Stimulated activated CD8-positive, alpha-beta memory T cell treated with anti-CD3 and anti-CD28 coated beads, Interleukin-7, amount 100 ng/mL, for 1 hour (primary cell): ENCODE measurements at places on chromosomes 12 and 14.

DNA sequence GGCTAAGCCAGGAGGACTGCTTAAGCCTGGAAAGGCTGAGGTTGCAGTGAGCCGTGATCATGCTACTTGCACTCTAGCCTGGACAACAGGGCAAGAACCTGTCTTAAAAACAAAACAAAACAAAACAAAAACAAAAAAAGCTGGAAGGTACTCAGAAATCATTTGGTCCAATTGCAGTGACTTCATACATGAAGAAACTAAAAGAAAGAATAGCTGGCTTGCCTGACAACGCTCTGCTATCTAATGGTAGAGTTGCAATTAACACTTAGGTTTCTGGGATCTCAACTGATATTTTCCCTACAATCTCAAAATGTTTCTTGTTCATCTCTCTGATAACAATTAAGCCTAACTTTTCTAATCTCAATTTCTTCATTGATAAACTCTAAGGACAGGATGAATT, 13.7 kb downstream of the EEA1 start:
- DNase-seq: no peak

GRCh38 chr14:100615736-100616695, 28.8 kb upstream of the BEGAIN start:
- DNase-seq: no peak

GRCh38 chr12:26668847-26669246, 164.1 kb downstream of the ITPR2 start:
- DNase-seq: no peak

DNA sequence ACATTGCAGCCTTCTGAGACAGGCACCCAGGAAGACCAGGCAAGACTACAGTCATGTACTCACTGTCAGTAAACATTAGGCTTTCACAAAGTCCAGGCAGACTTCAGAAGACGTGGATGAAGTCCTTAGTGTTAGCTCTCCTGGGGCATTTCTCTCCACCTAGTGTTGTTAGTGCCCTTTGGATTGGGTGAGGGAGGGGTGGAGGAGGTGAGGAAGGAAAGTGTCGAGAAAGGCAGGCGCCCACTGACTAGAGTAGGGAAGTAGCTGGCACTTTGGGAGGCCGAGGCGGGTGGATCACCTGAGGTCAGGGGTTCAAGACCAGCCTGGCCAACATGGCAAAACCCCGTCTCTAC, 20.2 kb downstream of the TMEM229B start:
- no peak for DNase-seq

- no peak for DNase-seq
These were observed 7.9 kb downstream of the HMGA2 start for GRCh38 chr12:65832217-65832616.

DNA sequence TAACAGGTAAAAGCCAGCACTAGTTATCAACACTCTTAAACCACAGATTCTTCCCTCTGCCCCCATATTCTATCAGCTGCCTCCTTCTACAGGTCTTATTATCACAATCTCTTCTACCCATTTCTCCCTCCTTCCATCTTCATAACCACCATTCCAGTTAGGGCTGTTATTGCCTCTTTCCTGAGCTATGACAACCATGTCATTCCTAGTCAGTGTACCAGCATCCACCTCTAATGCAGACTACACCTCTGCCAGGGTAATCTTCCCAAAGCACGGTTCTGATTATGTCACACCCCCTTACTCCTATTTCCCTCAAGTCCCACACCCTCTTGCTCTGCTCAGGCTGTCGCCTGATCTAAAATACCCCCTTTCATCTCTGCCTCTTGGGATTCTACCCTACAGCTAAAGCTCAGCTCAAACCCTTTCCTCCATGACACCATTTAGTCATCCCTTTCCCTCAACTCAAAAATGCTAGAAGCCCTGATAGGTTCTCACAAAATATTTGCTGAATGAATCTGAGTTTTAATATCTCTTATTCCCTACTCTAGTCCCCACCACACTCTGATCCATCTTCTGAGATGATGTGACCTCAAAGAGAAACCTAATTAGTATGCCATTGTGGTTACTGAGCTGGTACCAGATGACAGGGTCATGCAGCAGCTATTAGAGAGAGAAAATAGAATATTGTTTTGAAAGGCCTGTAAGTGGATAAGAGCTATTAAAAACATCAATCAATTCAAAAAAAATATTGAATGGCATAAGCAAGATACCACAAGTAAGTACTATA, 11.7 kb downstream of the RACGAP1 start:
- DNase-seq: no peak

GRCh38 chr14:87805315-87805723, 187.7 kb downstream of the GALC start:
- DNase-seq: peak; percentile 15

DNA sequence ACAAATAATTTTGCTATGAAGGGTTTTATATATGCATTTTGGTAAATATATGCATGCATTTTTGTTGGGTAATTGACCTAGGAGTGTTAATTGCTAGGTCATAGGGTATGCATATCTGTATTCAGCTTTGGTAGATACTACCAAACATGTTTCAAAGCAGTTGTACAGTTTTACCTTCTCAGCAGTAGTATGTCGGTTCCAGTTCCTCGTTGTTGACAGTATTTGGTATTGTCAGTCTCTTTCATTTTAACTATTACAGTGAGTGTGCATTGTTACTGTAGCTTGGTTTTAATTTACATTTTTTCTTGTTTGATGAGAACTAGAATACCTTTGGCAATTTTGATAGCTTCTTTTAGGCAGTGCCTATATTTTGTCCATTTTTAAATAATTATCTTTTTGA, 98.9 kb downstream of the ARID2 start:
- no peak for DNase-seq

DNA sequence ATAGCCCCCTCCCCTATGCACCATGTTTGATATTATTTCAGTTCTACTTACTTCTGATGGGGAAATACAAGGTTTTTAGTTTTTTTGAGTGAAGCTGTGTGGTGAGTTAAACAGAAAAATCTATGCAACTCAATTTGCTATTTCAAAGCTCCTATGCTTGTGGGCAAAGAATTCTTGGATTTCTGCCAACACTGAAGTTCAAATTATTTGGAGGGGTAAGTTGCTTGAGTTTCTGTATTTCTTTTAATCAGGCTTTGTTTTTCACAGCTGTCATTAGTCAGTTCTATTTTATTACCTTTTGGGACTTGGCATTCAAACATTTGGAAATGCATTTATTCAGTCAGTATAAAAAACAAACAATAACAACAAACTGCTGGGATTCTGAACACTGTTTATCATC, 407.5 kb upstream of the MGAT4C start:
- no peak for DNase-seq

DNA sequence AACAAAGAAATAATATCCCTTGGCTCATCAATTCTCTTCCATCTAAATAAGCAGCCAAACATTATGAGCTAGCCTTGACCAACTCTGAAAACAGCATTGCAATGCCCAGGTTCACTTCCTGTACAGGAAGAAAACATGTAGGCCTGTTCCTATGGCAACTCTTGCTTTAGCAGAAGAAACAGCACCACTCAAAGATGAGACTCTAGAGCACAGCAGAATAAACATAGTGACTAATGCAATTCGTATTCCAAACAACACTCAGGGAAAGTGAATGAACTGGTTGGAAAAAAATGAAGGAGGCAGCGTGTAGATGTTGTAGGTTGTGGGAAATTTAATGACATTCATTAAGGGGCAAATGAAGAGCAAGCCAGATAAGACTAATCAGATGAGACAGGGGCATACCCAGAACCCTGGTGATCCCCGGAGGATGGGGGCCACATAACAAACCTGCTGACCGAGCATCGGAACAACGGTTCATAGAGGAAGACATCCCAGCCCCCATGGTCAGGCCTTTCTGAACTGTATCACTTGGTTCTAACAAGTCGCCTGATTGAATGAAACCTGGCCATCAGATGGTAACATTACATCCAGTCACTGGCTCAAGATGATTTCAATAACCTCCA, 9.0 kb downstream of the ARHGDIB start:
- DNase-seq: no peak

DNA sequence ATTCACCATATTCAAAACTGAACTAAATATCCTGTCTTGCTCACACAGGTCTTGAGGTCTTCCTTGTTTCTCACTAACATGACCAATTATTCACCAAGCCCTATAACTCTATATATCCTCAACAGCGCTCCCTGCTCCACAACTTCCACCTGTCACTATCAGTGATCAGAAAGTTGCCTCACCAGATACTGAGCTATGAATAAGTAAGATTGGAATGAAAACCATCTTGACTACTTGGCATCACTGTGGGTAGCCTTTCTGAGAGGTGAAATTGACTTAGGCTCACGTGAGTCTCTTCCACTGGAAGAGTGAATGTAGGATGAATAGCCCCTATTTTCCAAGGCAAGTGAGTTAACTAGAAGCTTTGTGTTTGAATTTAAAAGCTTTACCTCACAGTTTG, 167.1 kb downstream of the PIK3C2G start:
- DNase-seq: no peak

GRCh38 chr12:124771462-124772288, 92.0 kb downstream of the SCARB1 start:
- peak; percentile 64 for DNase-seq

GRCh38 chr14:85186082-85186481, 343.9 kb upstream of the FLRT2 start:
- no peak for DNase-seq

GRCh38 chr14:100810861-100811461, 15.0 kb upstream of the MEG3 start:
- DNase-seq: no peak

- peak; percentile 33 for DNase-seq
These were observed 947 bp downstream of the AEBP2 start for GRCh38 chr12:19440019-19440858.

DNA sequence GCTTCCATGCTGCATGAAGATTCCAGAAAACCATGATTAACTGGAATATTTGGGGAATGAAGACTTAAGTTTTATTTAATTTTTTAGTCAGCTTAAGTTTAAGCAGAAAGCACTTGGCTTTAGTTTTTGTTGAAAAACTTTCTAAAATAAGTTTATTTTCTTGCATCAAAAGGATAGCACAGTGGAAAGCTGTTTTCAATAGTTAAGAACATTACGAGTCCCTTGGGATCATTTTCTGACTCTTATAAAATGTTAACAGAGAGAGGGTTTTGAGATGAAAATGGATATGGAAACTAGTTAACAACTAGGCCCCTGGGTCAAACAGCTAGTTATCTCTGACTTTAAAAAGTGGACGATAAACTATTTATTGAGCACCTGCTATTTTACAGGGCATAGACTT, 181.9 kb upstream of the SLC38A2 start:
- DNase-seq: no peak

- no peak for DNase-seq
These were observed 52.2 kb downstream of the KRT80 start for GRCh38 chr12:52139579-52140062.

DNA sequence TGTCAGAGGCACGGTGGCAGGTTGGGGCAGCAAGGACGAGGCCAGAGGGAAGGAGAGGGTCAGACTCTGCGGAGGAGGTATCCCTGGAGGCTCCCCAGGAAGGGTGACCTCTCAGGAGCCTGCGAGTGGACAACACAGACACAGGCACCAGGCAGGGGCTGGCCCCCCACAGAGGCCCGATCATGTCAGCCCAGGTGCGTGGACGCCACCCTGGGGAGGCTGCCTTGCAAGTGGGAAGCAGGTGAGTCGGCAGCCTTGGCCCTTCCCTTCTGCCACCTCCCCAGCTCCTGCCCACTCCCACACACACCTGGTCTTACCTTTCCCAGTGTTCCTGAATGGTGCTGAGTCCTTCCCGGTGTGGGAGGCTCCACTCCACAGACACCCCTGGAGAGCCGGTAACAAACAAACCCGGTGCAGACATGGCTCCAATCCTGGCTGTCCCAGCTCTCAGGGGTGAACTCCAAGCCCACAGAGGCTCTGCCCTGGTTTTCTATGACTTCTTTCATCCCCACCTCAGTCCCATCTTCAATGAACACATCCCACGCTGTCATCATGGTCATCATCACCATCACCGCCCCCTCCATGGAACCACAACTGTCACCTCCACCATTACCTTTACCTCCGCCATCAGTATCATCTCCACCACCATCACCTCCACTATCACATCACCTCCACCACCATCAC, 5.2 kb downstream of the ZBTB42 start:
- DNase-seq: no peak

DNA sequence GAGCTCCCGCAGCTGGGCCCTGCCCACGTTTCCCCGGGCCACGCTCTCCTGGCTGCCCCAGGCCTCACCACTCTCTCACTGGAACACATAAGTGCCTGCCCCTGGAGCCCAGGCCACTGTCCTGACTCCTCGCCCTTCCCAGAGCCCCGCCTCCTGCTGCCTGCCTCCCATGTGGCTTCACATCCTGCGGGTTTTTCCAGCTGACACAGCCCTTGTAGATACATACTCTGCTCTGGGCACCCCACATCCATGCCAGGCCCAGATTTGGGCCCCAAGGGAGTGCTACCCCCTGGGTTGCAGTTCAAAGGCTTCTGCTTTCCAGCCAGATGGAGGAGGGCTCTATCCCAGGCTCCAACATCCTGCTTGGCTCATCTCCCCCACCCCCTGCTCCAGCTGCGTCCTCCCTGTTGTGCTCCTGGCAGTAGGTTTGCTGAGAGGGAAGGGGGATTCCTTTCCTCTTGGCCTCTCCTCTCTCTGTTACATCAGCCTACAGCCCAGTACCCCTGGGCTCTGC, 60.1 kb downstream of the TSPAN9 start:
- no peak for DNase-seq

GRCh38 chr14:72463291-72463866, 430.5 kb downstream of the DPF3 start:
- DNase-seq: no peak

DNA sequence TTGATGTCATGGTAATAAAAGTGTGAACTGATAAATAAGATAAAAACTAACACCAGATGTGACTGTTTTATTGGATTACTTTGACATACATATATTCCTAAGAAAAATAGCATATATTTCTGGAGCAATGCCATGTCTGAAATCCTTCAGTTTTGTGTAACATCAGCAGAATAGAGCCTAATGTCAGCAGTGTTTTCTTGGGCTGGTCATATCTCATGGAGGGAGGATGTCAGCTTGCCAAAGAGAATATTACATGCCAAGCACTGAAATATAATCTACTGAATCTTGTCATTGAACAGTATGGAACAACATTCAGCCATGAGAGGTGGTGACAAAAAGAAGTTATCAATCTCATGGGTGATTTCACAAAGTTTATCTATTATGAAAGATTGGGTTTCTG, 220.3 kb downstream of the KLHL28 start:
- no peak for DNase-seq

DNA sequence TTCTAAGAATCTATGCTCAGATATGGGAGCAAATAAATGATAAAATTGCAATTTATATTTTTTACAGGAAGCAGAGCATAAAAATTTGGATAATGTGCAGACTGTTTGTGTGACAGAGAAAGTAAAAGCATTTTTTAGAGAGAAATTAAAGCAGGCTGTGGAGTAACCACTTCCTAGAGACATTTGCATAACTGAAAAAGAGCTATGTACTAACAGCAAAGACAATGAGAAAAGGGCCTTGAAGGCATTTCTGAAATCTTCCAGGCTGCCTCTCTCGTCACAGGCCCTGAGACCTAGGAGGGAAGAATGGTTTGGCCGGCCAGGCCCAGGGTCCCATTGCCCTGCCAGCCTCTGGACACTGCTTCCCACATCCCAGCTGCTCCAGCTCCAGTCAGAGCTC, 247.2 kb downstream of the ALX1 start:
- DNase-seq: no peak

- DNase-seq: no peak
These were observed 56.5 kb downstream of the KDM2B start for GRCh38 chr12:121524196-121524916.
